Right ventricle myocardium superior (tissue), 1 donor: ENCODE measurements at places on chromosomes 12 and 14.

DNA sequence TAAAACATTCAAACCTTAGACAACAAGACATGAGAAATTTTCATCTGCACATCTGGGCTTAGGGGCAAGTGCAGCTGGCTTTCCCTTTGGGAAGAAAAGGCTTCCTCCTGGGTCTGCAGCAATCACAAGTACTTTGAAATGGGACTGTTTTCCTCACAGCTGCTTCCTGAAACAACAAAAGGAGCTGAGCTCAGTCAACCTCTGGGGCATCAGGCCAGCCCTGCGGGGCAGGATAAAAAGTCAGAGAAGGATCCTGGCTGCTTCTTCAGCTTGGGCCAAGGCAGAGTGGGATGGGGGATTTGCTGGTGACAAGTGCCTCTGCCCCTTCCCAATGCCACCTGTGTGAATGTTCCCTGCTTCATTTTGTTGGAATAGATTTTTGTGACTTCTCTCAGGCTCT, 16.2 kb upstream of the SDR39U1 start:
- DNase-seq, result no peak

DNA sequence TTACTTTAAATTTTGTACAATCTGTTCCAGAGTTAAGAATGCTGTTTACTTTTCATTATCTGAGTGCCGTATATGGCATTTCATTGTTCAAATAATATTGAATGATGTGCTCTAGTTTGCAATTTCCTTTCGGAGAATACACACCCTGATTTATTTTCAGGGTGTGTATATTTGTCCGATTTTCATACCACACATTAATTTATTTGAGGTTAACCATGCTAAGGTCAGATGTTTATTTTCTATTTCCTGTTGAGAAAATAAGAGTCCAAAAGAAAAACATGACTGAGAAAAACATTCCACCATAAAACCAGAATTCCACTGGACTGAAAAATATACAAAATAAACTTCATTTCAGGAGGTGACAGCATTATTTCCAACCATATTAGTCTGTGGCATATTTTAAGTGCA, 64.2 kb upstream of the OVCH1 start:
- DNase-seq, result no peak

DNA sequence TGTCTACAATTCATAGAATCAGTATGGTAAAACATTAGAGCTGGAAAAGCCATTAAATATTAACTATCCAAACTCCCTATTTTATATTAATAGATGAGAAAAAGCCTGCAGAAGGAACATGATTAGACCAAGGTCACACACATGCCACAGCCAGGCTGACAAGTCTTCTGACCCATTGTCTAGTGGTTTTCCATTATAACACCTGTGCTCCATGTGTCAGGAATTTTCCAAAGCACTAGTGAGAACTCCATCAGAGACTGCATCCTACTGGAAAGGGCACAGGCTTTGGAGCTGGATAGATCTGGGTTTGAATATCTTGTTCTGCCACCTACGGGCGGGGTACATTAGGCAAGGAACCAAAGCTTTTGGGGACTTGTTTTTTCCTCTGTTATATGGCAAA, 325.5 kb downstream of the RAD51B start:
- no peak for DNase-seq

DNA sequence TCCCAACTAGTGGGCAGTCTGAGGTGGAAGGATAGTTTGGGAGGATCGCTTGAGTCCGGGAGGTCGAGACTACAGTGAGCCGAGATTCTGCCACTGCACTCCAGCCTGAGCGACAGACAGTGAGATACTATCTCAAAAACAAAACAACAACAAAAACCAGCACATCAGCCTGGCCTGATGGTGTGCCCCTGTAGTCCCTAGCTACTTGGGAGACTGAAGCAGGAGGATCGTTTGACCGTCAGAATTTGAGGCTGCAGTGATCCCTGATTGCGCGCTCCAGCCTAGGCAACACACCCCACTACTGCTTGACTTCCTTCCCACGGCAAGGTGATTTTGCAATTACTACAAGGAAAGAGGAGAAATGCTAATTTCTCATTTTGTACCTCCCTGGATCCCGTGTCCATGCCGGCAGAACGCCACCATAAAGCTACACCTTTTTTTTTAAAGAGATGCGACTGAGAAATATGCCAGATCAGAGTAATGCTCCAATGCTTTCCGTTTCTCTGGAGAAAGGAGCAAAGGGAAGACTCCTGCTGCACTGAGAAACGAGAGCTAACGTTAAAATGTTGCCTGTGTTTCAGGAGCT, 672 bp upstream of the SCFD1 start:
- DNase-seq, result no peak

DNA sequence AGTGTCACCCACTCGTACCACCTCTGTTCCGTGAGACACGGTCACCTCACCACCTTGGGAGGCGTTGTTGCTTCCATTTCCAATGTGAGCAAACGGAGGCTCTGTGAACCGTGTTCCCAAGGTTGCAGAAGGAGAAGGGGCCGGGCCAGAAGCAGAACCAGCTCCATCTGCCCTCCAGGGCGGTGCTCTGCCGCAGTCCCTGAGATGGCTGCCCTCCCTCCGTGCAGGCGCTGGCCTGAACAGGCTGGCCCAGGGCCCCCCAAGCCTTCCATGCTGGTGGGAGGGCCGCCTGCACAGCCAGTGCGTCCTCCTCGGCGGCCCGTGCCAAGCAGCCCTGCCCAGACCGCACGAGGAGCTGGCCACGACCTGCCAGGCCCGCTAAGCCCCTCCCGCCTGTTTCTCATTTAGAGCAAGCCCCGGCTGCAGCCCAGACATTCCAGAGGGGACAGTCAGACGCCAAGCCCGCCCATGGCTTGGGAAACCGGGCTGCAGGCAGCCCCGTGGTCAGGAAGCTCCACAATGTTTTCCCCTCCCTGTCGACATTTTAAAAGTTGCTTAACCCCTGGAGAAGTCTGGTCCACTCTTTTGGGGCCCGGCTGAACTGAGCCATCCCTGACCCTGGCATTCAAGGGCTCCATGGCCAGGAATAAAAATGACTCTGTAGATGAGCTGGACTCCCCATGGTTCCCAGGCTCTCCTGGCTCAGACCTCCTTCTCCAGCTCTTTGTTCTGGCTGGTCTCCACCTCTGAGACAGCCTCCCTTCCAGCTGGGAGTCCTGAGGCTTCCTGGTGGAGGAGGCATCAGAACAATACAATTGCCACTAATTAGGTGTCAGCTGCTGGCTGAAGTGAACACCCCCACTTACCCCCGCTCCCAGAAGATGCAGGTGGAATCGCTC, 236.0 kb downstream of the BCL11B start:
- DNase-seq, result peak; percentile 91

GRCh38 chr12:117567644-117568216, 206.3 kb upstream of the NOS1 start:
- DNase-seq, result no peak

DNA sequence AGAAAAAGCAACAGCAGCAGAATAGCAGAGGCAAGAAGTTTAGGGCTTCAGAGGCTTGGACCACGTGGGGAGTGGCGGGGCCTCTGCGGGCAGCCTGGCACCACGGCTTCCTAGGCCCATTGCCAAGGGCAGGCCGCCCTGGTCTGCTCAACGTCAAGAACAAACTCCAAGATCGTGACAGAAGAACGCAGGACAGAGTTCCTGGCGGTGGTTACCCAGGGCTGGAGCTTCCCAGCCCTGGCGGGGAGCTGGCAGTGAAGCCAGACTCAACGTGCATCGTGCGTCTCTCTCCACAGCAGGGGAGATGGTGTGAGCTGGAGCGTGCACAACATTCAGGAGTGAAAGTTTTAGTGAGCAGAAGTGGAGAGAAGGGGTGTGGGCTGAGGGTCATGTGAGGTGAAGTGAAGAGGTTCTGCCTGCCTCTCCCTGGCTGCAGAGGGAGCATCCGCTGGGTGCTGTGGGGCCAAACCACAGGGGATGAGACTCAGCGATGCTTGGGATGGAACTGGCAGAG, 13.9 kb upstream of the CACNA2D4 start:
- peak; percentile 84 for DNase-seq

DNA sequence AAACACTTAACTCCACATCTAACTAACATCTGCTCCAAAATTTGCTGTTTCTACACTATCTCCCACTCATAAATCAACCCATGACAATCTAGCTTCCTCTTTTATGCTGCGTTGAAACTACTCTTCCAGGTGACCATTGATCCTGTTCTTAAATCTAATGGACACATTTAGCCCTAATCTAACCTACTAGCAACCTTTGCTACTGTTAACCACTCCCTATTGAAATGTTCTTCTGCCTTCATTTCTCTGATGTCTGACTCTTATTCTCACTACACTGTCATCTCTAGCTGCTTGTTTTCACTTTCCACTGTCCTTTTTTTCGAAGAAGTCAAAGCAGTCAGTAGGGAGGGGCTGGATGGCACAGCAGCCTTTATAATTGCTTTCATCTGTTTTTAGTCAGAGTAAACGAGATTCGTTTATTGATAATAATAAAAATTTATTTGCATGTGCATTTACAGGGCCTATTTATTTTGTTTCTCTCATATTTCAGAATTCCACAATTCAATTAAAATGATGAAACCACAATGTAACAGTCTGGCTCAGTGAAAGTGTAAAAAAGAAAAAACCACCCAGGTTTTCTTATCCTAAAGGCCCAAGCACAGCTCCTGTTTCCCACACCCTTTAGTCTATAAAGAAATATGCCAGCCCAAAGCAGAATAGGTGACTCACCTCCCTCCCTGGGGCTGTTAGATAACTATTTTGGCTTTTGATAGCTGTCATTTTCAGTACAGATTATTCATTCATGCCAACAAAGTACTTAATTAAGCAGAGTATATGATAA, 44.9 kb downstream of the ATP2B1 start:
- no peak for DNase-seq
